ENCODE measurements at places on chromosomes 4 and X.

GRCh38 chr4:98955229-98955628 lies 26.3 kb upstream of the EIF4E start:
- DNase-seq, result no peak

DNA sequence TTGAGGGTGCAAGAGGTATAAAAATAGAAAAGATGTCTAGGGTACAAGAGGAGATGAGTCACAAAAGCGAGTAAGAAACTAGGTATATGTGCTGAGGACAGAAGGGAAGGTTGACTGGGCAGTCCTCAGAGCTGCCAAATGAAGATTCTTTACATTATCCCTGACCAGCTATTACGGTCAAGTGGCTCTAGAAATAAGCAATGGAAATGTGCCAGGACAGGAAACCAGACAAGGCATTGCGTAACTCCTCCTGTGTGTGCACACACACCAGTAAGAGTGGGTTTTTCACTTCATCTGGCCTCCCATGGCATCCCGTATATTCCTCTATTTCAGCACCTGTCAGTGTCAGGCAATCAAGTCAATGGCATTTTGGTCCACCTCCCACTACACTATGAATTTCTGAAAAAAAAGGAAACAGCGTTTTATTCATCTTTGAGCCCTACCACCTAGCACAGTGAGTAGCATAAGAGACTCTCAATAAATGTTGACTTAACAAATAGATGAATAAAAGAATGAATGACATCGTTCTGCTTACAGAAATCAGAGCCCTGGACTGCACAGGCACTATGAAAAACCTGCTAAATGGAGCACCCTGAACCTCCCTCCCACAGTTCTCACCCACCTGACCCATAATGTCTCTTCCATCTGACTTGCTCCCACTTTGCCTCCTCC lies 62.6 kb upstream of the KLF3 start:
- no peak for DNase-seq

GRCh38 chr4:79851625-79852304 lies 221.3 kb downstream of the ANTXR2 start:
- DNase-seq, result no peak

GRCh38 chr4:96519291-96519690 lies 679.4 kb downstream of the PDHA2 start:
- no peak for DNase-seq

DNA sequence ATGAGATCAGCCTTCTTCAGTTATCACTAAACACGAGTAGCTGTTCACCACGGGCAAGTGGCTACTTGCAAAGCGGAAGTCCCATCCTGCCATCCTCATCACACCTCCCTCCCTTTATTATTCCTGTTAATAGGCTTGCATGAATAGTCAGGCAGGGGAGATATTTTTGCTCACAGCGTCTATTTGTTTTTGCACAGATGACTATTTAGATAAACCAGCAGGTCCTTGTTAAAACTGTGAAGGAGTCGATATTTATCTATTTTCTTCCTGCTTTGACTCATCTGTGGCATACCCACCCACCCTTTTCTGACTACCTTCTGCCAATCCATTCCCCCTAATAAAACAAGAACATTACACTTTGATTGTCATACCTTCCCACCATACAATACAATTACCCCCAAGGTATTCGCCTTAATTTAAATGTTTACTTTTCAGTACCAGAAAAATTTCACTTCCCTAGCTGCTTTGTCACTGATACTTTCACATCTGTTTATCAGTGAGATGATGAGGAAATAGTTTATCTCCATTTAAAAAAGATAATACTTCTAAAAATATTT lies 96.6 kb upstream of the BANK1 start:
- DNase-seq, result no peak

GRCh38 chrX:118058924-118059323 lies 57.7 kb downstream of the KLHL13 start:
- DNase-seq, result no peak

GRCh38 chr4:80407246-80407645 lies 71.7 kb downstream of the CFAP299 start:
- peak; percentile 45 for DNase-seq

GRCh38 chr4:151640381-151640780 lies 120.4 kb downstream of the GATB start:
- DNase-seq, result no peak

GRCh38 chr4:128141866-128142265 lies 80.8 kb downstream of the LARP1B start:
- no peak for DNase-seq

DNA sequence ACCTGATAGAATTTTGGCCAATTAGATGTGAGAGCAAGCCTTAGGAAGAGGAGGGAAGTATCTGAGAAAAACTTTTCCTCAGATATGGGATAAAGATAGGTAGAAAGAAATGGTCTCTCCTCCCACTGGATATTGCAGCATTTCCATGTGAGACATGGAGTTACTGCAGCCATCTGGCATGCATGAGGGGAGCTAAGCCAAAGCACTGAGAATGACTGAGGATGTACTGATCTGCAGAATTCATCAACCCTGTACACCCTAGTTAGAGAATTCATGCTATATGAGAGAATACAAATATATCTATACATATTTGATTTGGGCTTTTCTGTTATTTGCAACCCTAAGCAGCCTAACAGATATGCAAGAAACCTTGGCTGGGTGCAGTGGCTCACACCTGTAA lies 52.5 kb upstream of the RPL34 start:
- no peak for DNase-seq

- DNase-seq, result no peak
These were observed 55.4 kb upstream of the GBA3 start for GRCh38 chr4:22637306-22637705.

DNA sequence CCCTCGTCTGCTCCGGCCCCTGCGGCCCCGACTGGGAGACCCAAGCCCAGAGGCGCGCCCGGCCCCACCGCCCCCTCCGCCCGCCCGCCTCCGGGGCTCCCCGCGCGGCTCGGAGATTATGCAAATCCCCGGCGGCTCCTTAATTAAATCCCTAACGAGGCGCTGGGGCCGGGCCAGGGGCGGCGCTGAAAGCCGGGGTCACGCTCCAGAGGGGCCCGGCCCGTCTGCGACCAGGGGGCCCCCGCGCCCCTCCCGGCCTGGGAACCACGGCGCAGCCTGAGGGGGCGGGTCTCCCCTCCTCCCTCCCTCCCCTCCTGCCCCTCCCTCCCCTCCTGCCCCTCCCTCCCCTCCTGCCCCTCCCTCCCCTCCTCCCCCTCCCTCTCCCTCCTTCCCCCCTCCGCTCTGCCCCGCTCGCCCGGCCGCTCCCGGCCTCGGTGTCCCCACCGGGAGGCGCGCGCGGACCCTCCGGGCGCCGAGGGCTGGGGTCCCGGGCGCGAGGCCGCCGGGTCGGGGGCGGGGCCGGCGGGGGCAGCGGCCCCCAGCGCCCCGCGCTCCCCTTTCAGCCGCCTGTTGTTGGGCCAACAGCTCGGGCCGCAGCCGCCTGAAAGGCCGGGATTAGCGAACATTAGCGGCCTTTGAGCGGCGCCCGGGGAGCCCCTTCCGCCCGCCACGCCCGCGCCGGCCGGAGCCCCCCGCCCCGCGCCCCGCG lies 25.9 kb upstream of the FGFR3 start:
- DNase-seq, result no peak

DNA sequence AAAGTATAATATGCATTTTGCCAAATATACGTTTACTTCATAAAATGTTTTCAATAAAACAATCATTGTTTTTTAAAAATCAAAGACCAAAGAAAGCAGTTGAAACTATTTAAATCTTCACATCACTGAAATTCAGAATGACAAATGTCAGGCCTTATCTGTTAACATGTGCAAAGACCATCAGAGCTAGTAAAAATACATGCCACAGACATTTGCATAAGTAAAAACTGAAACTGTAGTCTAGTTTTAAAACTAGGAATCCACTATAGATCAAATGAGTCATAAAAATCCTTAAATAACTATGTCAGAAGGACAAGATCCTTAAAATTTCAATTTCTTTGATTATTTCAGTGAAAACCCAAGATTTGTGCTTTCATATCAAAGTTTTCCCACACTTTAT lies 24.8 kb downstream of the KLHL15 start:
- DNase-seq, result no peak

- no peak for DNase-seq
These were observed 130.2 kb downstream of the CHRDL1 start for GRCh38 chrX:110665223-110666002.

GRCh38 chr4:46081248-46081647 lies 42.6 kb downstream of the GABRG1 start:
- no peak for DNase-seq

DNA sequence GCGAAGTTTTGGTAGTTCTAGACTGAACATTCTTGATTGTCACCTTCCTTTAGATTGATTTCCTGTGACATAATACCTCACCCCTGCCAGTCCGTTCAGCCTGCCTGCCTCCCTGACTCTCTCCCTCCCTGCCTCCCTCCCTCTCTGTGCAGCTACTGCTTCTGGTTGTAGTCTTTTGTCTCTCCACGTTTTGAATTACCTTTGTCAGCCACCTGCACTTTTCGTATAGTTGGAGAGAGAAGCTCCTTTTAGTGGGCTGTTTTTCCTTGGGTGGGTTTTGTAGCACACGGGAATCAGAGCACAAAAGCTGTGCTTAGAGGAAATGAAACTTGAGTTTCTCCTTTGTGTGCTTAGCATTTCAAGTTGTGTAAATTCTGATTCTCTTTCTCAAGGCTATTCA lies 32.6 kb upstream of the MSMO1 start:
- DNase-seq, result no peak

- no peak for DNase-seq
These were observed 207.7 kb upstream of the SLIT2 start for GRCh38 chr4:20043991-20044390.

GRCh38 chr4:16952896-16953630 lies 54.6 kb upstream of the LDB2 start:
- no peak for DNase-seq

DNA sequence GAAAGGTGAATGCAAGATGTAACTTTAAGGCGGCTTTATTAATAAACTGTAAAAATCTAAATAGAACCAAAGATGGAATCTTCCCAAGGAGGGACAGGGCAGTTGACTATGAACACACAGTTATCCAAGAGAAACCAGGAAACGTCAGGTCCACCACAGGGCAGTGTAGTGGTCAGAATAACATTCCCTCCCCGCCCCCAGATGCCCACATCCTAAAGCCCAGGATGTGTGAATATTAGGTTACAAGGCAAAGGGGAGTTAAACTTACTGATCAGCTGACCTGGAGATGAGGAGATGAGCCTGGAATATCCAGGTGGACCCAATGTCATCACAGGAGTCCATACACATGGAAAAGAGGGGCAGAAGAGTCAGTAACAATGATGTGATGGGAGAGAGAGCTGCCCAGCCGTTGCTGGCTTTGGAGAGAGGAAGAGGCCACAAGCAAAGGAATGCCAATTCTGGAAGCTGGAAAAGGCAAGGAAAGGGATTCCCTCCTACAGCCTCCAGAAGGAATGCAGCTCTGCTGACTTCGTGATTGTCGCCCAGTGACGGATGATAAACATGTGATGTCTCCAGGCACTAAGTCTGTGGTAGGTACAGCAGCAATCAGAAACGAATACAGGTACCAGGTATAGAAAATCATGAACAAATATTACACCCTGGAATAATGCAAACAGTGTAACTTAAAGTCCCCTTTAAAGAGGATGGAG lies 5.2 kb downstream of the SH3KBP1 start:
- no peak for DNase-seq

DNA sequence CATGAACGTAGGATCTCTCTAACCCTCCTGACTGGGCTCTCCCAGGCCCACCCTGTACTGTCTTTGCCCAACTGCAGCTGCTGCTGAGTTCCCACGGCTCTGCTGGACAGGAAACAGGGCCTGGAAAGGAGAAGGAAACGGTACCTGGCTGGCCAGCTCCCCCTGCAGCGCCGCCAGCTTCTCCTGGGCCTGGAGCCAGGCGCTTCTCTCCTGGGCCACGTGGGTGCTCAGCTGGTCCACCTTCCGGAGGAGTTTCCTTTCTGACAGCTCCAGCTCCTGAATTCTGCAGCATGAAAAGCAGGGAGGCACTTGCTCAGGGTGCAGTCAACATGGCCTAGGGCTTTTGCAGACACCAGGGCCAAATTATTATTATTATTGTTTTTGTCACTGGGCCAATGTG lies 6.5 kb downstream of the C4orf50 start:
- no peak for DNase-seq

GRCh38 chr4:182343453-182343852 lies 100.3 kb downstream of the TENM3 start:
- DNase-seq, result no peak

GRCh38 chrX:72083291-72083690 lies 48.4 kb downstream of the RTL5 start:
- no peak for DNase-seq

DNA sequence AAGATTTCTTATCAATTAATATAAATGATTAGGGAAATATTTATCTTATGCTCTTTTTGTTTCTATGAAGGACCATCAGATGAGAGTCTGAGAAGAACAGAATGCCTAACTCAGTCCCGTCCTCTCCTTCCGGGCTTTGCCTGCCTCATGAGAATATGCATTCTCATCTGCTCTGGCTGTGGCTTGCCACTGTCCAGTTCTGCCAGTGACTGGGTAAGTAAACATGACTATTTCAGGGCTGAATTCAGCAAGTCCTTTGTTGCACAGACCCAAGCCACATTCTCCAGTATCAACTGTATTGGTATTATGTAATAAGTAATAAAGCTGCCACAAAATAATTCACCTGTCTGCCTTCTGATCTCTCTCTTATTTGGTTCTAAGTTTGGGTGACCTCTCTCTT lies 110.7 kb downstream of the WDFY3 start:
- DNase-seq, result no peak

GRCh38 chrX:76971393-76972376 lies 475.5 kb upstream of the FGF16 start:
- DNase-seq, result no peak

GRCh38 chr4:54228056-54228527 lies 1.0 kb upstream of the PDGFRA start:
- DNase-seq, result peak; percentile 85

DNA sequence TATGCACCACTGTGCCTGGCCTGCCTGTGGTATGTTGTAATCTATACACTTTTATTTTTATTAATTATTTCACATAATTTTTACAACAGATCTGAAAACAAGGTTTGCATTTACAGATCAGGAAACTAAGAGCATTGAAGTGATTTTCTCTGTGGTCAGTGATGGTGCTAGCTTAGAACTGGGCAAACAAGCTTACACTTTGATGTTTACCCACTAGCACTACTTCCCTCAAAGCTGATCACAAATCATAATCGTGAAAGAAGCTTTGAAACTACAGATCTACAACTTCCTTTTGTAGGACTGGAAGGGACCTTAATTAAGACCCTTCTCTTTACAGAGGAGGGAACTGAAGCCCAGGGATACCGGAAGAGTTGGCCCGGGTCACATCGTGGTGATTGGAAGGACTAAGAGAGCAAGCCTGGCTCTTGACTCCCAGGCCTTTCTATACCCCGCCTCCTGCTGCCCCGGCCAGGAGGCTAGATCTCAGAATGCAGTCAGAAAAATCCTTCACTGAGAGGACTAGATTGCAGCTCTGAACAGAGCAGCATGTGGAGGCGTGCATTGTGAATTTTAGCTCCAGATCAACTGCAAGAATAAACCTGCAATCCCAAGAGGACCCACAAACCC lies 93.7 kb upstream of the ZNF827 start:
- no peak for DNase-seq
